Stimulated activated CD4-positive, alpha-beta T cell treated with anti-CD3 and anti-CD28 coated beads, TNF-alpha, amount 100 ng/mL, for 1 hour (primary cell): ENCODE measurements at places on chromosomes 3 and 15.

DNA sequence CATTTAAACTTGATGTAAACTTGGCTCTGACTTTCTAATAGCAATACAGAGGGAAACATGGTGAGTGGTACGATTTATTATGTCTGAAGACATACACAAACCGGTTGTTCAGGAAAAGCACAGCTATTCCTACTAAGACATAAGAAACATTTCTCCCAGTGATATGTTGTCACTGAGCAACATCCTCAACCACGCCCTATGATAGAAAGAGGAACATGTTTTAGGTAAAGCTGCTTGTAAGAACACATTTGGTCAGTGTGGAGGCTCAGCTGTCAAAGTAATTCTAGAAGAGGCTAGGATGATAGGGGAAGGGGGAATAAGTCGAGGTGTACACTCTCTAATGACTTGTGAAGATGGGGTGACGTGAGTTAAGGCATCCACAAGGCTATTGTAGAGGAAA lies 42.7 kb upstream of the B3GNT5 start:
- no peak for DNase-seq

DNA sequence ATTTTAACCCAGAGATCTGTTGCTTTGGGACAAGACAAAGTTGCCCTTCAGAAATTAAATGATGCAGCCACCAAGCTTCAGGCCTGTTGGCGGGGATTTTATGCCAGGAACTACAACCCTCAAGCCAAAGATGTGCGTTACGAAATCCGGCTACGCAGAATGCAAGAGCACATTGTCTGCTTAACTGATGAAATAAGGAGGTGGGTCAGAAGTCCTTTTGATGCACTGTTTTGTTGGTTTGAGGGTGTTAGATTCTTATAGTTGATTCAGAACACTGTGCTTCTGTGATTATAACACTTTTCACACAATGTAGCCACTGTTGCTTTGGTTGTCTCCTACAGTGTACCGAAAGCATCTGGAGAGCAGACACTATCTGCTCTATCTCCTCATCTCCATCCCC lies 20.8 kb upstream of the NXPE3 start:
- DNase-seq, result no peak

- no peak for DNase-seq
Observed at GRCh38 chr3:11734-12133, 184.8 kb upstream of the CHL1 start.

GRCh38 chr3:175608911-175609310 lies 749.8 kb downstream of the NAALADL2 start:
- DNase-seq, result no peak

DNA sequence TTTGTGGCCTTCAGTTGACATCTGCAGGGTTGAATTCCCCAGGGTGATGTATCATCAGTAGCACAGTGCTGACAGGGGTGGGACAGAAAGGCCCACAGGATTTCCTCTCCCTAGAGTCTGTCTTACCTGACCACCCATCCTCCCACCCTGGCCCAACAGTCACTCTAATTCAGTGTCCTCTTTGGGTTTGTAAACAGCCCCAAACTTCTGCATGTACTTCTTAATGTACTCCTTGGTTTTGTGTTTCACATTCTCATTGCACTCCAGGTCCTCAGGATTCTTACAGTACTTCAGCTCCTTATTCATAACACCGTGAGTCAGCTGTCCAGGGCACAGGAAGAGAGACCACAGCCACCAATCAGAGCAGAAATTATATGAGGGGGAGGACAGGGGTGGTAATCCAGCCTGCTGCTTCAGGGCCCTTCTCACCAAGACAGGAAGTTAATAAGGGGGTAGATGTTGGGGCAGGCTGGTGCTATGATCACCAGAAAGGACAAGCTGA lies 37.5 kb downstream of the NBEAL2 start:
- no peak for DNase-seq

GRCh38 chr3:10244009-10244408 lies 4.2 kb upstream of the TATDN2 start:
- DNase-seq, result no peak
